ENCODE measurements at places on chromosomes 12 and 14.

DNA sequence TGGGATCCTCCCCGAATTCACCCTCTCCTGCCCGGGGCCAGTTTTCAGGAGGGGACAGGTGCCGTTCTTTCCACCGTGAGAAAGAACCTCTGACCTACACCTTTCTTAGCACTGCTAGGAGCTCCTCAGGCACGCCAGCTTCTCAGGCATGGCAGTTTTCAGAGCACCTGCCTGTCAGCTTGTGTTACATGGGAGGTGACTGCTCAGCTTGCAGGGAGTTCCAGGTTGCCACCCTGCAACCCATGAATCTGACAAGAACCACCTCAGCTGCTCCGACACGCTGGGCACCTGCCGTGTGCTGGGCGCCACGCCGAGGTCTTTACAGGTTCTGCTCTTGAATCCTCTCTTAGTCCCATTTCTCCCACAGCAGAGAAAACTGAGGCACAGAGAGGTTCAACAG lies 12.9 kb downstream of the BRI3BP start:
- DNase-seq: no peak

DNA sequence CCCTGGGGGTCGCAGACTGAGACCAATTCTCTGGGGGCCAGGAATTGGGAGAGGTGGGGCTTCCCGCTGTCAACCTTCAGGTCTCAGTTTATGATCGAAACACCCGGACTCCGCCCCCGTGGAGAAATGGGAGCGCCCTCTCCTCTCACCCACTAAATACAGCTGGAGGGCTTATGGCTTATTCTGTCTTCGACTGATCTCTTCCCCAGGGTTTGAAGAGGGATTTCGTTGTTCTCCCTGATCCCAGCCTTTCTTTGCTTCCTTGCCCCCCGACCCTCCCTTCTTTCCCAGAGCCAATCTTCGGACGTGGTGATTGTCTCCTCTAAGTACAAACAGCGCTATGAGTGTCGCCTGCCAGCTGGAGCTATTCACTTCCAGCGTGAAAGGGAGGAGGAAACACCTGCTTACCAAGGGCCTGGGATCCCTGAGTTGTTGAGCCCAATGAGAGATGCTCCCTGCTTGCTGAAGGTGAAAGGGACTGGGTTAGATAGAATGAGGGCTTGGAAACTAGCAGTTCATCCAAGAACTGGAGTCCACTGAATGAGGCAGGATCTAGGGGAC lies 607 bp downstream of the OS9 start:
- no peak for DNase-seq

DNA sequence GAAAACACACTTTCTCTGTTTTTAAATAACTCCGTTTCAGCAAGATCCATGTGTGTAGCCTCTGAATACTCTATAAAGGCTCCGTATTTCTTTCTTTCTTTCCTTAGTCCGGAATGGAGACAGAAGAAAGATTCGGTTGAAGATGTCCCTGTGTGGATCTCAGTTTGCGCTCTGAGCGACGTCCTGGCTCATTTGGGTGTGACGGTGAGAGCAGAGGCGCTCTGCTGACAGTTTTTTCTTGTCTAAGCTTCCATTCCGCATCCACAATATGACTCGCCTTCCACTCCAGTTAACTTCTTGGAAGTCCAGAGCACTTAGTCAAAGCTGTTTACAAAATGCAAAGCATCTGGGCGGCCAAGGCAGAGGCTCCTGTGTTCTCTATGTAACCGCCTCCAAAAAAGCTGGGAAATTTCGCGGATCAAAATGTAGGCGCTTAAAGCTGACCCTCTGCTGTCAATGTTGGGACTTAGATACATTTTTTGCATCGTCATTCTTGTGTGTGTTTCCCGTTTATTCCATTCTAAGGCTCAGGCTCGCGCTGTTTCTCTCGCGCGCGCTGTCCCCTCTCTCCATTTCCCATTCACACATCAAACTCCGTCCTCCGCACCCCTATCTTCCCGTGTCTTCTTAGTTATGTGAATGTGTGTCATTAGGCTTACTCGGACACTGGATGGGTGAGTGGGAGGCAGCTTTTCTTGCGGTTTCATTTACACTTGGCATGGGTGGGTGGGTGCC lies 880 bp upstream of the FLRT2 start:
- no peak for DNase-seq

DNA sequence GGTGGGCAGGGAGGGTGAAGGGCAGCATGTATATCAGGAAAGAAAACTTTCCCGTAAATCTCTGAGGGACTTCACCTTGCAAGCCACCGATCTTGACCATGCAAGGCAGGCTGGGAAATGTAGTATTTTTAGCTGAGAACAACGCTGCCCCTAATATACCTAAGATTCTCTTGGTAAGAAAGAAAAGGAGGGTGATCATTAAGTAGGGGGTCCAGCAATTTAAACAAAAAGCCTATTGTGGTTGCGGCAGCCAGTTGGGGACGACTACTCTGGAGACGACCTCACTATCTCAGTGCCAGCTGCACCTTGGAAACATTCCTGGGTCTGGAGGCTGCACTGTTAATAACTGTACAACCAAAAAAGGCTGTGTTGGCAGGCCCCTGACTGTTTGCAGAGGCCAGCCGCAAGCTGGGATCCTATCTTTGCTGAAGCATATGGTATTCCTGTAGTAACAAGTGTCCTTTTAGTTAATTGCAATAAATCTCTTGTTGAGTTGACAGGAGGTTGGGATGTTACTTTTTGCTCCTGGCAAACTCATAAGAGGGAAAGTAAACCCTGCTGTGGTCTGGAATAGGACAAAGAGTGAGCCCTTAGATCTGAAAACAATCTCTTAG lies 6.4 kb downstream of the APOLD1 start:
- no peak for DNase-seq

DNA sequence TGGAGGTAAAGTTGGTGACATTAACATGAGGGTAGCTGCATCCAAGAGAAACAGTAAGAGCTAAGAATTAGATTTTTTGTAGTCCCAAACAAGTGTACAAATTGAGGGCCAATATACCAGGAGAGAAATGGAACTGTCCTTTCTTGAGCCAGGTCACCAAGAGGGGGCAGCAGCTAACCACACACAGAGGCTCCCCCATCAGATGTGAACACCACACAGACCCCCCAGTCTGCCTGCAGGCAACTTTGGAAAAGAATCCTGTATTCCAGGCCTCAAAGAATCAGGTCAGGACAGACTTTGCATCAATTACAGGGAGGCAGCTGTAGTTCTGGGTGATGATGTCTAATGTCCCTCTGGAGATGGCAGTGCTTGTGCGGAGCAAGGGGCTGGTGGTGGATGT lies 77.9 kb downstream of the SPTB start:
- DNase-seq: no peak

GRCh38 chr12:130194154-130194553 lies 31.9 kb downstream of the FZD10 start:
- no peak for DNase-seq

DNA sequence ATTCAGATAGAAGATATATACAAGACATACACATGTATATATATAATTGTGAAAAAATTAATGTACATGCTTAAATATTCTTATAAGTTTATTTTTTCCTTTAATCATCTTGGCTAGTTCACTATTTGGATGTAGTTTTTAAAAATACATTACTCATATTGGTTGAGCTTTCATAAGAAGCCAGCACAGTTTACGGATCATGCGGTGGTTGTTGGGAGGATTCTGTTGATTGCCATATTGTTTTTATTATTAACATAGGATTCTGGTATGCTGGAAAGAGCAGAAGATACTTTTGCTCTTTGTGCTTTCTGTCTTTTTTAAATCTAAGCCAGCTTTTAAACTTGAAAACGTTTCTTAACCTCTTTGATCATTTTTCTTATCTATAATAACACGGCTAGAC lies 163.4 kb downstream of the OTOGL start:
- no peak for DNase-seq

DNA sequence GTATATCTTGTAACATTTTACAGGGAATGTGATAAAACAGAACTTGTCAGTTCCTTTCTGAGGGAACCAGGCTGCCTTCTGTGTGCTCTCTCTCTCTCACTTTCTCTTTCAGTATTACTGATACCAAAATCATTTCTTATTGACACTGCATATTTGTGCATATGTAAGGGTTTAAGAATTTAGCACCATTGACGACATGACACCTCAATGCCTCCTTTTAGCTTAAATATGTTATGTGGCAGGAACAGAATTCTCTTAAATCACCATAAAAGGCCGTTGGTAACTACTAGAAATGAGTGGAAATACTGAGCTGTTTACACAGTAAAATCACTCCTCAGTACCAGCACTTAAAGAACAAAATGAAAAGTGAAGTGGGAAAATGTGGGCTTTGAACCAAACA lies 457.7 kb upstream of the SYT1 start:
- DNase-seq: no peak

- DNase-seq: peak; percentile 60
These were observed 185.6 kb upstream of the C14orf180 start for GRCh38 chr14:104393898-104394381.

DNA sequence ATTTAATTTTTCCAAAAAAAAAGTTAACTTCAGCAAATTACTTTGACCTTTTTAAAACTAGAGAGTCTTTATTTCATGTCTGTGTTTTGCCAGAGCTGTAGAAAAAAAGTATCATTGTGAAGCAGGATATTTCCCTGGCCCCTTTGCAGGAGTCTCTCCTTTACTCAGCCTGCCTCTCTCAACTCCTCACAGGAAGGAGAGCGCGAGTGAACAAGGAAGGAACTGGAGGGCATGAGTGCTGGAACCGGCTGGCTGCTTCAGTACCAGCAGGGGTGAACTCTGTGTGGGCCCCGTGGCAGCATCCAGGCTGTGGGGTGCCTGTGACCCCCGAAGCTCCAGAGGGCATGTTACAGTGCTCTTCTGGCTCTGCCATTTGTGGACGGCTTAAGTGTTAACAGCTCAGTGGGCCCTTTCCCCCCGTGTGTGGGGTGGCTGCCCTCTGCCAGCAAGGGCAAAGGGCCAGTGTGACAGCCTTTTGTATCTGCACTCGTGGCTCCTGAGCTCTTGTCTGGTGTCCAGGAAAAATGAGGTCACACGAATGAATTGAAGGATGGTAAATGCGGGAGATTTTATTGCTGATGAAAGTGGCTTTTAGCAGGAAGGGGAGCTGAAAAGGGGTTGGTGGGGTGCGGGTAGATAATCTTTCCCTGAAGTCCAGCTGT lies 76.6 kb upstream of the KCNH3 start:
- no peak for DNase-seq

DNA sequence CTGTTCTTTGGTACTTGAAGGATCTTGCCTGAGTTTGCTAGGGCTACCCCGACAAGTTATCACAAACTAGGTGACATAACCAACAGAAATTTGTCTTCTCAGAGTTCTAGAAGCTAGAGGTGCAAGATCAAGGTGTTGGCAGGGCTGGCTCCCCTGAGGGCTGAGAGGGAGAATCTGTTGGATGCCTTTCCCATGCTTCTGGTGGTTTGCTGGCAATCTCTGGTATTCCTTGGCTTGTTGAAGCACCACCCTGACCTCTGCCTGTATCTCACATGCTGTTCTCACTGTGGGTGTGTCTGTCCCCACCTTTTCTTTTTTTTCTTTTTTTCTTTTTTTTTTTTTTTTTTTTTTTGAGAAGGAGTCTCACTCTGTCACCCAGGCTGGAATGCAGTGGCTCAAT lies 81.2 kb downstream of the VCPKMT start:
- DNase-seq: no peak

DNA sequence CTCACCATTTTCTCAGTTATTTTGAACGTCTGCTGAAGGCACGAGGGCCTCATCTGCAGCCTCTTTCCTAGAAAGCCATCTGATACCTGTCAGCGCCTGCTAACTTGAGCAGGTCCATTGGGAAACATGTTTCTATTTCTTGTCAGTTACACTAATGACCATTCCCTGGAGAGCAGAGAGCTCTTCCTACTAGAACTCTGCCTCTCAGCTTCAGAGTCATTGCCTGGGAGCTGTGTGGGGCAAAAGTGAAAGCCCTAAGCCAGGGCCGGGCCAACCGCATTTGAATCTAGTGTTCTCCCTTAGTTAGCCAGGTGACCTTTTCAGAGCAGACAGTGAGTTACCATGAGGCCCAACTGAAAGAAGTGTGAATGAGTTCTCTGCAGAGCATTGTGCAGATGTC lies 135.8 kb downstream of the EML1 start:
- no peak for DNase-seq

All from activated T-helper 2 cell treated with anti-CD3 and anti-CD28 coated beads, Interferon-gamma antibody, Interleukin-2, Interleukin-4, amounts not matched to agents 10 μg/mL and 5 μg/mL and 100 μg/mL, durations not matched to agents 14 hours and 24 hours and 36 hours (primary cell).